Psoas muscle (tissue), 8 donors: ENCODE measurements at places on chromosomes 12 and 14.

DNA sequence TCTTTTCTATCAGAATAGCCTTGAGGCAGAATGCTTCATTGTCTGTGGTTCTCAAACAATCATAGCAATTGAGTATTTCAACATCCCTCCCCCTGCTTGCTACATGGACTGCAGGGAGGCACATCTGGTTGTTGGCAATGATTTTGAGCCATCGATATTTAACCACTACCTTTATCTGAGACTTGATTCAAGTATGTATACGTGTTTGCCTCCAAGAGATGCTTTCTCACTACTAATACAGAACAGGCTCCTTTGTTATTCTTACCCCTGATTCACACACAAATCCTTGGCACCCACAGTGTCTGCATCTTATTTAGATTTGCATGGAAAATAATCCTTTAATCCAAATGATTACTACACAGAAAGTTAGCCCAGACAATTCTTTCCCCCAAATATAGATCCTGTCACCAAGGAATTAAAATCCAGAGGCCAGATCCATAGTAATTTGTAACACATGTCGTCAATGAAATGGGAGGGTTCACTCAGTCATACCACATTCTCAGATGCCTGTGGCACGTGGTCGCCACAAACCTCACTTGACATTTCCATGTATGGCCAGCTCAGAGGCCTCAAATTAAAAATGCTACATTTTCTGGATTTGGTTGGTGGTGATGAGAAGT lies 199.3 kb downstream of the ITPR2 start:
- DNase-seq: no peak

GRCh38 chr12:92601680-92602079 lies 101.1 kb upstream of the PLEKHG7 start:
- no peak for DNase-seq

- peak; percentile 66 for DNase-seq
Observed at GRCh38 chr14:76267322-76268046, 108.5 kb upstream of the ESRRB start.

DNA sequence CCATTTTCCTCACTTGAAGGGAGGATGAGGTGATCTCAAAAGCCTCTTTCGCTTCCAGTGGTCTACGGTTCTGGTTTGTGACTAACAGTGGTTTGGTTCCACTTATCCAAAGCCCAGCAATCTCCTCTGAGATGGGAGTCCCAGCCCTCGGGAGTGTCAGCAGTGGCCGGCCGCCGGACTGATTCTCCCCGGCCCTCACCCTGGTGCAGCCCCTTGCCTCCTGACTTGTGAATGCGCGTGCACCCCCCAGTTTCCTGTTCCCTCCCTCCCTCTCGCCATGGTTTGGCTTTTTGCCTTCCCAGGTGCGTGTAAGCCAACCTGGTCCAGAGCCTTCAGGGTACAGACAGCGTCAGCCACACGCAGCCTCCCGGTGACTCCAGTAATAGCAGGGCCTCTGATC lies 74.5 kb downstream of the B4GALNT3 start:
- DNase-seq: no peak

- DNase-seq: no peak
Observed at GRCh38 chr14:105980224-105980623, 453.8 kb downstream of the TMEM121 start.

DNA sequence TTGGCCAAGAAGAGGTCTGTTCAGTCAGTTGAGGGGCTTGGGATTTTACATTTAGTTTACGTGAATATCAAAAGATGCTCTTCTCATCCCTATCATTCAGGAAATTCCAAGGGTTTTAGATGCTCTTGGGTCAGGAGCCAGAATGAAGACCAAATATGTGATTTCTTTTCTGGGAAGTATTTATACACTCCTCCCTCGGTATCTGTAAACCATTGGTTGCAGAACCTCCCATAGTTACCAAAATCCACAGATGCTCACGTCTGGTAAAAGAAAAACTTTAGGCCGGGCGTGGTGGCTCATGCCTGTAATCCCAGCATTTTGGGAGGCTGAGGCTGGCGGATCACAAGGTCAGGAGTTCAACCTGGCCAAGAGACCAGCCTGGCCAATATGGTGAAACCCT lies 75.9 kb downstream of the TNFAIP2 start:
- no peak for DNase-seq

GRCh38 chr12:7450667-7451066 lies 6.7 kb upstream of the CD163L1 start:
- no peak for DNase-seq

- no peak for DNase-seq
Observed at GRCh38 chr12:101714877-101715444, 17.5 kb downstream of the CHPT1 start.

DNA sequence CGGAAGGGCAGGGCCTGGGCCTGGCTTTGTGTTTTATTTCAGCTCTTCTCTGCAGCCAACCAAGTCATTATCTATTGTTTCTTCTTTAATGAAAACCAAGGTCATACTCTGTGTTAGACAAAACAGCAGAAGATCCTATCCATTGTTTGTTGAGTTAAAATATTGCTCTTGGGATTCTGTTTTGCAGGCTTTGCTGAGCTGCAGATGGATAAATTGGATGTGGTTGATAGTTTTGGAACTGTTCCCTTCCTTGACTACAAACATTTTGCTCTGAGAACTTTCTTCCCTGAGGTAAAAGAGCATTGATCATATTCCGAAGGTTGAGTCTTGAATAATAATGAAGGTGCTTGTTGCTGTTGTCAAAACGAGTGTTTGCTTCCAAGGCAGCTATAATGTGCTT lies 106.6 kb downstream of the PLXNC1 start:
- DNase-seq: no peak

- DNase-seq: no peak
Observed at GRCh38 chr12:62784576-62784975, 150.4 kb downstream of the PPM1H start.

DNA sequence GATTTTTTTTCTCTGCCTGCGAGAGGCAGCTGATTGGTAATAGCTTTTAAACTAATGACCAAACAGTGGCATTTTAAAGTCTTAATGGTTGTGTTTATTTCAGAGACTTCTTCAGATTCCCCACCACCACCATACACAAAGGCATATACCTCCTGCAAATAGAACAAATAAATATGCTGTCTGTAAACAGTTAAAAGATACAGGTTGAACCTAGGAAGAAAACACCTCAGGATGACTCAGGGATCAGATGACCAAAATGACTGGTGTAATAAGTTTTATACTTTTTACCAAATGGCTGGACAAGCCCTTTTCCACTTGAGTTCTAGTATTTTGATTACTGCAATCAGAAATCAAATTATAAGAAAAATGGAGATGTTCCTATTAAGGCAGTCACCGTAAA lies 364.1 kb downstream of the PAWR start:
- DNase-seq: no peak

DNA sequence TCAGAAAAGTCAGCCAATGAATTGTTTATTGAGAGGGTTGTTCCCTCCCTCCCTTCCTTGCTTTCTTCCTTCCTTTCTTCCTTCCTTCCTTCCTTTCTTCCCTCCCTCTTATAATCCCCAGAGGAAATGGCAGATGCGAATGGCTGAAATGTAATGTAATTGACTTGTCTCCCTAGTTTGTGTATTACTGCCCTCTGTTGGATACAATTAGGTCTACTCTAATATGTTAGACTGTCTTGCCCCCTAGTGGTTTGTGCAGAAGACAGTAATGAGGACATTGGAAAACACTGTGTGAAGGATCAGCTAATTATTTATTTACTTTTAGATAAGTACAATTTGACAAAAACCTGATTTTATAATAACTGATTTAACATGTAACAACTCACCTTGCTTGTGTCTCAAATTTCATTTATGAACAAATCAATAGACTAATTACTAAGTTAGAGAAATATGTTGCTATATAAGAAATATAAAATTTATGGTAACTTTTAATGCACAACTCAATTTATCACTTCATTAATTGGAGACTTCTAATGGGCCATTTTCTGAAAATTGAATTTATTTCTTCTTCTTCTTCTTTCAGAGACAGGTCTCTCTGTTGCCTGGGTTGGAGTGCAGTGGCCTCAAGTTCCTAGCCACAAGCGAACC lies 229.8 kb upstream of the LRIG3 start:
- DNase-seq: no peak

DNA sequence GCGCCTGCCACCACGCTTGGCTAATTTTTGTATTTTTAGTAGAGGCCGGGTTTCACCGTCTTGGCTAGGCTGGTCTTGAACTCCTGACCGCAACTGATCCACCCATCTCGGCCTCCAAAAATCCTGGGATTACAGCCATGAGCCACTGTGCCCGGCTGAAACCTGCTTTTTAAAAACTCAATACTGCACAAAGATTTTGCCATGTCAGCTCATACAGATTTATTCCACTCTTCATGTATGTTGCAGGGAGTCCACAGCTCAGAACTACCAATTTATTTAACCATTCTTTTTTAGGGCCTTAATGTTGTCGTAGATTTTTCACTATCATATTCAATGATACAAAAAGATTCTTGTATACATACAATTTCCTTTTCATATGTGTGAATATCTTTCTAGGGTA lies 20.0 kb downstream of the ZCCHC8 start:
- DNase-seq: no peak

- DNase-seq: no peak
Observed at GRCh38 chr12:19196959-19197630, 67.6 kb downstream of the PLEKHA5 start.

DNA sequence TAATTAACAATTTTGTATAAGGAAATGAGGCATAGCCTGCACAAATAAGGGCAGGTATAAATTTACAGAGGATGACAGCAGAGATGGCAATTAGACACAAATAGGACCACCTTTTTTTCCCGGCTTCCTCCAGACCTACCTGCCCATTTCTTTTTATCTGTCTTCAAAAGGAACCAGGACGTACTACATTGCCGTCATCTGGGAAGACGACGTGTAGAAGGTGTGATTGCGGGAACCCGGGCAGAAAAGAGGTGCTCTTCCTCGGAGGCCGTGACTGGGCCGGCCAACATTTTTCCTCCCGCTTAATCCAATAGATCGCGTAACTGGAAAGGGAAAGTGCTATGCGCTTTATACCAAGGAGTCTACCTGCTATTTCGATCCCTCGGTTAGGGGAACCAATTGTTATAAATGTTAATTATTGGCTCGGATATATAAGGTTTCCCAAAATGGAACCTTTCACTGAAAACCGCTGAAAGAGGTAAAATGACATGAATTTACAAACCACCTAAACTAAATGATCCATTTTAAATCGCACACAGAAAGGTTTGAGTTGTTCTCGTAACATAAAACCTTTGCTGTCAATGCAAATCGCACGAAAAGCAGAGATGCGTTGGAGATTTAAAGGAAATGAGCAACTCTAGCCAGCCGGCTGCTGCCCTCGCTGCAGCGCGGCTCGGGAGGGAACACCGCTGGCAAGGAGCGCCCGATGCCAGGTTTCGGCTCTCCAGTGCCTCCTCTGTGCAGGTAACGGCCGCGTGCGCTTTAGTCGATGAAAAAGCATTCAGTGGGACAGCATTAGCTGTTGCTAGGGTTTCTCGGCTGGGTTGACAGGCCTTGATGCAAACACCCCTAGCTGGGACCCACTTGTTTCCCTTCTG lies 2.8 kb upstream of the SIX1 start:
- no peak for DNase-seq

- no peak for DNase-seq
Observed at GRCh38 chr12:23028158-23028802, 403.3 kb downstream of the ETNK1 start.

DNA sequence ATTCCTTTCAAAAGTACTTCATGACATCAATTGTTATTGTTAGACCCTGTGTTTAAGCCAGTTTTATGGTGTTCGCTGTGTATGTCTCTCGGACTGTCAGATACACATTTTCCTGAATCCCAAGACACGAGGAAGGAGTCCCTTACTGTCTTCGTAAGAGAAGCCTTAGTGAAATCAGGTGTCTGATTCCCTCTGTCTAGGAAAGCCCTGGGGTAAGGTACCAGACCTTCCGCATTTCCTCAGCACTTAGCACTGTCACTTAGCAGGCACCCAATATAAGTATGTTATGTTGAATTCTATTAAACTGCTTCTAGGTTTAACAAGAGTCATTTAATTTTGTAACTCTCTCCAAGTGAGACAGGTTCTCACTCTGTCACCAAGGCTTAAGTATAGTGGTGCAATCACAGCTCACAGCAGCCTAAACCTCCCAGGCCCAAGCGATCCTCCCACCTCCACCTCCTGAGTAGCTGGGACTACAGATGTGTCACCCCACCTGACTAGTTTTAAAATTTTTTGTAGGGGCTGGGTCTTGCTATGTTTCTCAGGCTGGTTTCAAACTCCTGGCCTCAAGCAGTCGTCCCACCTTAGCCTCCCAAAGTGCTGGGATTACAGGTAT lies 111.0 kb downstream of the BBS10 start:
- no peak for DNase-seq

GRCh38 chr14:100440758-100441203 lies 117.6 kb downstream of the SLC25A47 start:
- DNase-seq: no peak

DNA sequence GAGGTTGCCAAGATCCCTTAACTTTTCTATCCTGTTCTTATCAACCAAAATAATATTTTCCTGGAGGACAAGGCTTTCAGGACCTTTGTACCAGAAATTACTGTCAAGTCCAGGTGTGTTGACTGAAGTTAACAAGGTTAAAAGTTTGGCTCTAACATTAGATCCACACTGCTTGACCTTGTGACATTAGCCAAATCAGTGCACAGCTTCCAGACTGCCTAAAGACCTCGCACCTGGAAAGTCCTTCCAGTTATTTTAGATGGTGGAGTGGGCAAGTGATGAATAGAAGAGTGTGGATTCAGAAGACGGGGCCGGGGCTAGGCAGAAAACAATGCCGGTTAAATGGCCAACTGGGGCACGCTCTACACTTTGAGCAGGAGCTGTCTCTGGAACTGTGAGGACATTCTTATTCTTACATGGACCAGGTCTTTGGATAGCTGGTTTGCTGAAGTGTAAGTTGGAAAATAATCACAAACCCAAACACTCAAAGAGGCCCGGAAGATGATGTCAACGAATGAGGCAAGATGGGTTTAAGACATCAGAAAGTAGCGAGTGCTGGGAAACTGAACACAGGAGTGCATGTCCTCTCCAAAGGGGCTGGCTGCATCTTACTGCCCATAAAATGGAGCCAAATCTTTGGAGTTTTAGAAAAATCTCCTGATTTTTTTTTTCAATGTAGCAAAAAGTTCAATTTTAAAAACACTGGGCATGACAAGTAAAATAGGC lies 56.3 kb downstream of the NIN start:
- DNase-seq: no peak

DNA sequence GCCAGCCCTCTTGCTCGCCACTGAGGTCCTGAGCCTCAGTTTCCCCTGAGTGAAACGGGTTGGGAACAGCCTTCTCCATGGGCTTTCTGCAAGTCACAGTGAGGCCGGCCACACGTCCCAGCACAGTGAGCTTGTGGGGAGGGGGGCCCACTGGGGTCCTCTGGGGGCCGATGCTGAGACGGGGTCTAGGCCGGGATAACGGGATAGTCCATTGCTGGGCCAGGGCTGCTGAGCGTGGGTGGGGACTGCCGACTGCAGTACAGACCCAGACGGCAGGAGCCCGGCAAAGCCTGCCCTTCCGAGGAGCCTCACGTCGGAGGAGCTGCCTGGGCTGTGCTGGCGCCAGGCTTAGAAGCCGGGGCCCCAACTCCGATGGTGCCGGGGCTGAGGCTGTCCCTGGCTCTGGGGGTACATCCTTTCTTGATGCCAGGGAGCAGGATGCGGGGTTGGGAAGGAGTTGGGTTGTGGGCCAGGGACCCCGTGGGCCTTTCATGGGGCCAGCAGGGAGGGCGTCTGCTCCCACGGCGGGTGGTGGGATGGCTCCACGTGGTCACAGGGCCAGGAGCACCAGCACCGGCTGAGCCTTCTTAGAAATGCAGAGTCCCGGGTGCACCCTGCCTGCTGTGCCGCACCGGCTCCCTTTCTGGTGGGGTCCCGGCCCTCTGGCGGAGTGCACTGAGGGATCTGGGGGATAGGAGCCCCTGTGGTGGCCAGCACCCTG lies 24.2 kb downstream of the NOC4L start:
- peak; percentile 9 for DNase-seq
